ENCODE measurements at places on chromosomes 5 and 9.

- DNase-seq: no peak
Measured at GRCh38 chr5:1634337-1634661, 110.5 kb upstream of the LPCAT1 start.

DNA sequence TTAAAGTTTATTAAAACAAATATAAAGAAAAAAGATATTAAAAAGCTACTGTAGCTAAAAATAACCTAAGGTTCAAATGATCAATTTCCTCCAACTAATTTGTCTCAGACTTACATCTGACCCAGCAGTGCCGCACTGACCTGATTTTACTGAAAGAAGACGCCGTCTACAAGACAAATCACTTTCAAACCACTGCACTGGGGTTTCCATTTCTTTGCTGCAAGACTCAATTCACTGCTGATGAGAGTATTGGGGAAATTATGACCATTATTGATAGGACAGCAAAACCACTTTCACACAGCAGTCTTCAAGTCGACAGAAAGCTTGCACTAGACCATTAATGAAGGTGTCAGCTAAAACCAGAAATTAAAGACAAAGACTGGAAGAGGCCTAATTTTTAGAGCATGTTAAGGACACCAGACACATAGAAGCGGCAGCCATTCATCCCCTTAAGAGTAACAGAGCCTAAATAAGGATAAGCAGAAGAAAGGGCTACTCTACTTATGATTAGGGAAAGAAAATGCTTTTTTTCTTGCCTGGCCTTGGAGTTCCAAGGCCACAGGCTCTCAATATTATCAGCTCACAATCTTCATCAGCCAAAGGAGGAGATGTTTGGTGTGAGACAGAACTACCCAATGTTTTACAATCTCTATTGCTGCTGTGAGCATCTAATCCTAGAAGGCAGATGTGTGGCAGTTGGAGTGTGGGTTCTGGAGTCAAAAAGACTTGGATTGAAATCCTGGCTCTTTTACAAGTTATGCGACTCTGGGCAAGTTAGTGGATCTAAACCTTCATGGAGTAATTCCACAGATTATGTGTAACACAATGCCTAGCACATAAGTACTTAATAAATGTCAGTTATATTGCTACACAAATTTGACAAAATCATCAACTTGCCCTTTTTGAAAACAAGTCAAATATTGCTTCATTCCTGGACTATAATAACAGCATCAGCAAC lies 190.7 kb downstream of the MAPKAP1 start:
- DNase-seq: no peak

- no peak for DNase-seq
Measured at GRCh38 chr9:76025286-76025685, 134.8 kb downstream of the PCSK5 start.

- DNase-seq: no peak
Measured at GRCh38 chr5:108481355-108481931, 99.5 kb upstream of the FBXL17 start.

- no peak for DNase-seq
Measured at GRCh38 chr5:5854087-5854486, 431.6 kb downstream of the ICE1 start.

- DNase-seq: no peak
Measured at GRCh38 chr5:146048994-146049703, 56.2 kb downstream of the PLAC8L1 start.

- DNase-seq: no peak
Measured at GRCh38 chr5:81657386-81657785, 93.5 kb downstream of the SSBP2 start.

- no peak for DNase-seq
Measured at GRCh38 chr5:74201334-74202081, 439.0 kb downstream of the ENC1 start.

DNA sequence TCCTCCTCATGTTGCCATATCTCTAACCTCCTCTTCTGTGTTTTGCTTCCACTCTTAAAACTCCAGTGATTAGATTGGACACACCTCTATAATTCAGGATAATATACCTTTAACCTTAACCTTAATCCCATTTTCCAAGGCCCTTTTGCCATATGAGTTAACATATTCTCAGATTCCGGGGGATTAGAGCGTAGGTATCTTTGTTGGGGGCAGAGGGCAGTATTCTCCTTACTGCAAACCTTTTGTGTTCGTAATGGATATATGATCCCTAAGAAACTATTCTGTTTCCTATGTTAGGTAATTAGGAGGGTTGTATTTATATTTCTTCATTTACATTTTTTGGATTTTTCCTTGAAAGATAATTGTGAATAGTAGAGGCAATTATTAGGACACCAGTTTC lies 99.5 kb downstream of the VPS13A start:
- DNase-seq: no peak

GRCh38 chr5:130213607-130214006 lies 309.3 kb downstream of the CHSY3 start:
- no peak for DNase-seq

- DNase-seq: no peak
Measured at GRCh38 chr5:56323505-56323904, 90.4 kb upstream of the ANKRD55 start.

GRCh38 chr5:109350537-109351270 lies 59.1 kb downstream of the PJA2 start:
- DNase-seq: no peak

DNA sequence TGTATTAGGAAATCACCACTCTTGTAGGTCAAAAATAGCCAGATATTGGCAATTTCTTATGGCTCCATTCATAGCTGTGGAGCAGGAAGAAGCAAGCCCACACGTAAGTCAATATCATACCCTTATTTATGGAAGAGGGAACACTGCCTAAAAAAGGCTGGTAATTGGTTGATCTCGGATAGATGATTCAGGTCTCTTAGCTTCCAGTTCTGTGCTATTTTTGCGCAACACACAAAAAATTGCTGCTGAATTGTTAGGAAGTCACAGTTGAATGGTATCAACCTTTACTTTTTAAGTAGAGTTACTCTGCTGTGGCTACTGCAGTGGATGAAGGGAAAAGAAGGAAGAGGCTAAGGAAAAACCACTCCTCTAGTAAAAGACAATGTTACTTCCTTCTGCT lies 168.8 kb downstream of the ARHGAP26 start:
- DNase-seq: no peak

GRCh38 chr5:113776832-113777525 lies 263.5 kb downstream of the YTHDC2 start:
- DNase-seq: no peak

DNA sequence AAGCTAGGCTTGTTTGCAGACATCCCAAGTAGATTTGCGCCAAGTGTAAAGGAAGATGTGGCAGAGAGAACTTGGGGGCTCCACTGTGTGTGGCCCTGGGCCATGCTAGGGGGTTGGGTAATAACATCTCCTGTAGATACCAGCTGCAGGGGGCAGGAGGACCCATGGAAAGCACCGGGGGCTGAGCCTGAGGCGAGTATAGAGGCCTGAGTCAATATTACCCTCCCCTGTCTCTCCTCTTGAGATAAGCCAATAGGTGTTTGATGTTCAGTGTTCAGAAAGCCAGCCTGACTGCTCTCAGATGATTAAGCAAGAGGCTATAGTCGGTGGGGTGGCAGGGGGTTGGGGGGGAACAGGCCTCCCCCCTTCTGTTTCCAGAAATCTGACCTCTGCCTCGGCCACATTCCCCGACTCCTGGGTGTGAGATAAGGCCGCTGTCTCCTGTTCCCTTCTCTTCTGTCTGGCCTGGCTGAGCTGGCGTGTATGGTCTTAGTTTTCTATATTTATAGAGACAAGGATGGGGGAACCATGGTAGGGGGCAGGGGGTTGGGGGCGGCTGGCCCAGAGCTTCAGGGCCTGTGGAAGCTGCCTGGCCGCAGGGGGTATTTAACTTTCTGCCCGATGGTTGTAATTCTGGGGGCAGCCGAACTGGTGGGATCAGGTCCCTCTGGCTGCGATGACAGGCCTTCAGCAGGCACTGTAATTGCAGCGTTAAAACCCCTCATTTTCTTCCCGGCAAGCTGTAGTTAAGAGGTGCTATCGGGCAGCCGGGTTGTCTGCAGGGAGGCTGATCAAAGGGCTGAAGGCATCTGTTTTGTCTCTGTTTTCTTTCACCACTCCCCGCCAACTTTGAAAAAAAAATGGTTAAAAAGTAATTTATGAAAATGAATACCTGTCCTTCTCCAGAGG lies 292.0 kb downstream of the NSG2 start:
- DNase-seq: no peak

DNA sequence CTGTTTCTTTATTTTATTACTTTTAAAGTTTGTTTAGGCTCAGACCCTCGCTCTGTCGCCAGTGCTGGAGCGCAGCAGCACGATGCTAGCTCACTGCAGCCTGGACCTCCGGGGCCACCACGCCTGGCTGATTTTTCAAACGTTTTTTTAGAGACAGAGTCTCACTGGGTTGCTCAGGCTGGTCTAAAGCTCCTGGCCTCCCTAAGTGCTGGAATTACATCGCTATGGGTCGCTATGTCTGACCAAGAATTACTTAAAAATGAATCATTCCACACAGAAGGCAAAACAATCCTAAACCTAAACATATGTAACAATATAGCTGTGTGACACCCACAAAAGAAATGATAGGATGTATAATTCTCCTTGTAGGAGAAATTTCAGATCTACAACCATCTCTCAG lies 86.9 kb upstream of the SIMC1 start:
- DNase-seq: no peak

DNA sequence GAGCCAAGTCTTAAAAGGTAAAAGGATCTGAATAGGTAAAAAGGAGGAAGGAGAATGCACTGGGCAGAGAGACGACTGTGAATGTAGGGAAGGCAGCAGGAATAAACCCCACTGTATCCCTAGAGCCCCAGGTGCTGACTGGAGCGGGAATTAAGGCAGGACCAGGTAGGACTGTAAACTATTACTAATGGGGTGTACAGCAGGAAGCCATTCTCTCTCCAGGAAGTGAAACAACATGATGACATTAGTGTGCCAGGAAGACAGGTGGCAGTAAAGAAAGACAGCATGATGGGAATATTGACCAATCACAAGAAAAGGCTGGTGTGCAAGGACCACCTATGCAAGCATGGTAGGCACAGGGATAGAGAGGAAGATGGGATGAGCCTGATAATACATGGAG lies 433.0 kb downstream of the DNAH5 start:
- no peak for DNase-seq

GRCh38 chr5:103569313-103570060 lies 6.9 kb upstream of the NUDT12 start:
- no peak for DNase-seq

DNA sequence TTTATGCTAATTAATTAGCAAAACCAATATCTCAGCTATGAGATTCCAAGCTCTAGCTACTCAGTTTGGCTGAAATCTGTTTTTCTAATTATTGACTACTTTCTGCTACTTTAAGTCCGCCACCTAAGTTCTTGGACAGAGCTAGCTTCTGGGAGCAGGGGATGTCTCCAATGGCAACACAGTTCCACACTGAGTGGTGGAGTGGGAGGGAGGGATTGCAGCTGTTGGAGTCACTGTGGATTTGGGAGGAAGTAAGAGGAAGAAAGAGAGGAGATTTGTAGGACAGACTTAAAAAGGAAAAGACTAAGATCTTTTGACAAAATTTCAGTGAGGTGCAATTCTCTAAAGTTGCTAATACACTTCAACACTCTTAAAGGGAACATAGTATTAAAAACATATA lies 450.8 kb downstream of the NFIB start:
- no peak for DNase-seq

DNA sequence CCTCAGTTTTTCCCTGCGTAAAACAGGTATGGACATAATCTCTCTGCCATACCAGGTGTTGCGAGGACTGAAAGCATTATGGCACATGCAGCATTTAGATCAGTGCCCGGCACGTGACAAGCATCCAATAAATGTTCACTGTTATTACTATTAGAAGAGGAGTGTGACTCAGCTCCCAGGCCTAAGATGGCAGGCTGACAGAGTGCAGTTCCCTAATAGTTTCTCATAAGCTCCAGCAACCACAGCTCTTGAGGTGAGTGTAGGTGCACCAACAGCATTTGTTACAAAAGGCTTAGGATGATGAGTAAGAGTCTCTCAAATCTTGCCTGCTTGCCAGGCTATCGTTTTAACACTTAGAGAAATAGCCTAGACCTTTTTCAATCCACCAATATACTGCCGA lies 28.9 kb upstream of the GLIS3 start:
- no peak for DNase-seq

DNA sequence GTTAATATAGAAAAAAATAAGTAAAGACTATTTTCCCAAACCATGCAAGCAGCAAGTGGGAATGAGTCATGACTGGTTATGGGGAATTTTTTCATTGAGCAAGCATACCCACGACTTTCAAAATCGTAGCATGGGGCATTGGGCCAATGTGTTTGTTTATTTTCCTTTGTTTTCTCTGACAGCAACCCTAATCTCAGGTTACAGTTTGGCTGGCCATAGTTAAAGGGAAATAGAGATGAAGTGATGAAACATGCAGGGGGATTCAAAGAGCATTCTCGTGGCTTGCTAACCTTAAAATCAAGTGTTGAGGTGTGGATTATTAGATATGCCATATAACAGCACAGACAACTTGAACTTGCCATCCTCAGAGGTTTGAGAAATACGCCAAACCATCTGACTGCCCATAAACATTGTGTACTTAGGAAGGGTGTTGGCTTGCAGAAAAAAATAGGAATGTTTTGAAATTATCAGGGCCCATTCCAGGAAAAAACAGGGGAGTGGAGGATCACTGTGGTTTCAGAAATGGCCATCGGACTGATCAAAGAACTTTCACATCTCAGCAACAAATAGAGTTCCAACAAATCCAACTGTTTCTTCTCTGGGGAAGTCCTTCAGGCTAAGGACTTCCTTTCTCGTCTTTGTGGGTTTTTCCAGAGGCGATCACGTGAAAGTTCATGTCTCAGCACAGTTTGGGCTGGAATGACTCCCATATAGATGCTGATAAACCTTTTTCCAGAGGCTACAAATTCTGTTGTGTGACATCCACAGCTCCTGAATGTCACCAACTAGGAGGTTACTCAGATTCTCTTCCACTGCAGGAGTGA lies 259.1 kb downstream of the SYK start:
- DNase-seq: no peak

- no peak for DNase-seq
Measured at GRCh38 chr9:78234810-78235209, 1.1 kb upstream of the CEP78 start.

GRCh38 chr5:87944553-87945285 lies 323.9 kb downstream of the TMEM161B start:
- DNase-seq: no peak

GRCh38 chr5:117761186-117761585 lies 1186.6 kb upstream of the SEMA6A start:
- DNase-seq: no peak

GRCh38 chr9:1929722-1930244 lies 85.4 kb upstream of the SMARCA2 start:
- no peak for DNase-seq

GRCh38 chr5:66527478-66528035 lies 68.6 kb upstream of the MAST4 start:
- no peak for DNase-seq

DNA sequence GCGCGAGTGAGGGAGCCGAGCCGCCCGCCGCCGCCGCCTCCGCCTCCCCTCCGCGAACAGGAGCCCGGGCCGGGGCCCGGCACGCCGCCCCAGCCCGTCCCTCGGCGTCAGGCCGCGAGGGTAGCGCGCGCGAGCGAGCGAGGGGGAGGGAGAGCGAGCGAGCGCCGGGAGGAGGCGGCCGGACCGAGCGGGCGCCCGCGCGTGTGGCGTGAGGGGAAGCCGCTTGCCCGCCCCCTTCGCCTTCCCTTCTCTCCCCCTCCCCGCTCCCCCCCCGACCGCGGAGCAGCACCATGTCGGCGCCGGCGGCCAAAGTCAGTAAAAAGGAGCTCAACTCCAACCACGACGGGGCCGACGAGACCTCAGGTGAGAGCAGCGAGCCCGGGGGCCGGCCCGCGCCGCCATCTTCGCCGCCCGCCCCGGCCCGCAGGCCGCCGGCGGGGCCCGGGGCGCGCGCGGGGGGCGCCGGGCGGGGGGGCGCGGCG lies 312 bp downstream of the SET start:
- DNase-seq: peak; percentile 50
